ENCODE measurements at places on chromosomes 7 and 10.

DNA sequence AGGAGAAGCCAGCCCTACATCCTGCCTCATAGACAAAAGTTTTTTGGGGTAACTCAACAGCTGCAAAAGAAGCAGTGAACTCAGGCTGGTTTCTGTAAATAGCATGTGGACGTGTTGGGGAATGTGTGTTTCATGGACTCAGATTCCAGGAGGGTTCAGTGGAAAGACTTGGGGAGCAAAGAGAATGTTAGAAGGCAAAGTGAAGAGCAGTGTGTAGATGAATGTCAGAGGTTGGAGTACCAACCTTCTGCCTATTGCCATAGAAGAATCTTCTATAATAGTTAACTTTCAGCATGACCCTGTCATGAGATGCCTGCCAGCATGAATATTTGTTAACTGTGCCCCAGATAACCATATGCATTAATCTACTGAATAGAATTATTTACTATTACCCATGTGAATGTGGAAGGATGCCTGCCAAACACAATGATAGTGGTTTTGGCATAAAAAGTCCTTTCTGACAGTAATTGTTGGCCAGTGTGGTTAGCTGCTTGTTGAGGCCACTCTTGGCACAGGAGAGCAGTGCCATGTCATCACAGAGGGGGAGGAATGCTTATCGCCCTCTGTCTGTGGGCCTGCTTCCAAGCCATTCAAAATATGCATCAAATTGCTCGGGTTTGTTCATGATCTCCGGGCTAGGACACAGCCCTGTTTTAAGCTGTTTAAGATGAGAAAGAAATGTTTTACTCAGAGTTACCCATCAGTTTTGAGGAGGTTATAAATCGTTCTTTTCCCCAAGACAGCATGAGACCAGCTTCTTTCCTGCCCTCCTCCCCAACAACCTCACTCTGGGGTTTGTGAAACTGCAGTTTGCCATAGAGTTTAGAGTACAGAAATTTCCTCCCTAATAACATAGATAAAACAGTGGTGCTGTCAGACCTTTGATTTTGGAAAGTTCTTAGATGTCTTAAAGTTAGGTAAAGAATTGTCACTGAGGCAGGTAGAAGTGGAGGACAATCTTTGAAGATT is 165.3 kb downstream of the WNT2 start:
- DNase-seq, result no peak

DNA sequence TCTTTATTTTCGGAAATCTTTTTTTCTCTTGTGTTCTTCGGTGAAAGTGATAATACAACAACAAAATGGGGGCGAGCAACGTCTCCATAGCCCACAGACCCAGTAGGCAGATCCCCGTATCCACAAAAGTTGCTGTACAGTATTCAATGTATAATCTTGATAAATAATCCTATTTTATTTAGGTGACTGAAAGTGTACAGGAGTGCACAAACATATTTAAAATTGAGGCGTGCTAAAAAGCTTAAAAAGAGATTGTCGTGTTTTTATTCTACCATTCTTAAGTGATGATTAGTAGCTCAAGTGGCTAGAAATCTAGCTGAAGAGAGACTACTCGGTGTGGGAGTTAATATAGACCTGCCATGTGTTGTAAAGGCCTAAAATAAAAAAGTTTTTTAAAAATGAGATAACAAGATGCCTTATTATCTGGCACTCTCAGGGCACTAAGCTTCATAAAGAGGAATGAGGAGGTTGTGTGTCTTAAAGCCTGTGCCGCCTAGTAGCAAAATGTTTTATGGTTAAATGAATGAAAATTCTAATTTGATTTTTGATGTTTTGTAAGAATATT is 1.6 kb downstream of the CAPZA2 start:
- DNase-seq, result no peak

- DNase-seq, result no peak
Measured at GRCh38 chr7:128236924-128237586, 4.0 kb upstream of the LEP start.

DNA sequence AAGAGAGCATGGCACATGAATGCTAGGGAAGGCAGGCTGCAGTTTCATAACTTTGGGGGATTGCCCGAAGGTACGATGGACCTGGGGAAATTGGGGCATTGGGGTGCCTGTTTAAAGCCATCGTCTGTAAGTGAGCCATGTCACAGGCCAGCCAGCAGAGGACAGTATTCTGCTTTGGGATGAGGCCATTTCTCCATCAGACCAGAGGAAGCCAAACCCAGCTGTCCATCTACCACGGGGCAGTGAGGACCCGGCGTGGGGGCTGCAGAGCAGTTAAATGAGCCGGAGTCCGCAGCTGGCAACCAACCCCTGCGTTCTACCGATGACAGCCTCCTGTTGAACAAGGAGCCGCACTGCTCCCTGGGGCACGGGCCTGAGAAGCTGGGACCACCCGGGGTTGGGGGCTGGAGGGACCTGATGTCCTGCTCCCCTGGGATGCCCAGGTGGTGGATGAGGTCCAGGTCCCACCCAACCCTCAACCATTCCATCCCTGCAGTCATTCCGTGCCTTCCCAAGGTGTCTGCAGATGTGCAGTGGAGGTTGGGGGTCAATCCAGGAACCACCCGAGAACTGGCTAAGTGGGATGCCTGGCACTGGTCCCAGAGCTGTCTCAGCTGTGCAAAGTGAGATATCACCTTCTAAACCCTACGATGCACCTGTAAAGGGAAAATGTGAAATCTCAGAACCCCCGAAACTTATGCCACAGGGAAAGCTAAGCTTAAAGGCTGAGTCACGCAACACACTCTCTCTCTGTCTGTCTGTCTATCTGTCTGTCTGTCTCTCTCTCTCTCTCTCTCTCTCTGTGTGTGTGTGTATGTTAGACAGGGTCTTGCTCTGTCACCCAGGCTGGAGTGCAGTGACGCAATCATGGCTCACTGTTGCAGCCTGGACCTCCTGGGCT is 12.1 kb upstream of the RHBDD2 start:
- no peak for DNase-seq

DNA sequence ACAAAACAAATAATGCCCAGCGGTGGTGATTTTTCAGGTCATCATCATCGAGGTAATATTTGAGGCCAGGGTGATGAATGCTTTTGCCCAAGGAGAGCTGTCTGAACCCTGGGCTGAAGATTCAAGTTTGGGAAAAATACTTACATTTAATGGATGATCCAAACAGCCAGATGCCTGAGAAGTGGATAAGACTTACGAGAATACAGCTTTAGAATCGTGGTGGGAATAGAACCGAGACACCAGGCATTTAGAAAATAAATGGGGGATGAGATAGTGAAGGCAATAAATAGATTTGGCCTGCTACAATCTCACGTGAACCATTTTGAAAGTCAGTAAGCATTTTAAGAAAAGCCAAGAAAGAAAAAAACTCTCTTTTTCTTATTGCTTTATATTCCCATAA is 12.2 kb upstream of the PROSER2 start:
- no peak for DNase-seq

GRCh38 chr10:58712982-58713381 is 200.3 kb downstream of the BICC1 start:
- no peak for DNase-seq

DNA sequence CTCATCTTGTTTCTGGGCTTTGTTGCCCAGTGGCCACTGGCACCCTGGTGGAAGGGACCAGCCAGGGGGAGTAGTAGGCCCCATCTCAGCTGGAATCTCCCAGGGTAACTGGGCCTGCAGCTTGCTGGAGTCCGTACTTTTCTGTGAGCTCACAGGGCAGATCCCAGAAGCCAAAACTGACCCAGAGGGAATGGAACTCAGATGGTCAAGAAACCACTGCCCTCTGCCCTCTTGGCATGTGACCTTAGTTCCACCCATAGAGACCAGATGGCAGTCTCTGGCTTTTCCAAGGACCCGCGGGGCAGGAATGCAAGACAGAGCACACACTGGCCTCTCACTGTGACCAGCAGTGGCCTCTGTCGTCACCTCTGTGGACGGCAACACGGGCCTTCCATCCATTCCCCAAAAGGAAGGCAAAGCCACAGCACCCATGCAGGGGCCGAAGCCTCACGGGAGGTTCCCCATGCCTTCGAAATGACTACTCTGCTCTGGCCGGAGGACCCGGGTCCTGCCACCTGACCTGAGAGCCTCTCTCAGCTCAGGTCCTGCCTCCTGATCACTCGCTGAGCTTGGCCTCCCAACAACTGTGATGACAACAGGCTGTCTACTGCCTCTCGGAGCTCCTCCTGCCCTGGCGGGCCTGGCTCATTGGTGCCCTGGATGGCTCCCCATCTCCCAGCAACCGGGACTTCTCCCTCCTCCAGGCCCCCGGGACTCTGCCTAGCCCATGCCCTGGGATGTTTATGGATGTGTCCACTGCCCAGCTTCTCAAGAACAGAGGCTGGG is 29.9 kb downstream of the MYL10 start:
- no peak for DNase-seq

GRCh38 chr10:97538411-97538810 is 34.2 kb upstream of the ANKRD2 start:
- DNase-seq, result no peak

DNA sequence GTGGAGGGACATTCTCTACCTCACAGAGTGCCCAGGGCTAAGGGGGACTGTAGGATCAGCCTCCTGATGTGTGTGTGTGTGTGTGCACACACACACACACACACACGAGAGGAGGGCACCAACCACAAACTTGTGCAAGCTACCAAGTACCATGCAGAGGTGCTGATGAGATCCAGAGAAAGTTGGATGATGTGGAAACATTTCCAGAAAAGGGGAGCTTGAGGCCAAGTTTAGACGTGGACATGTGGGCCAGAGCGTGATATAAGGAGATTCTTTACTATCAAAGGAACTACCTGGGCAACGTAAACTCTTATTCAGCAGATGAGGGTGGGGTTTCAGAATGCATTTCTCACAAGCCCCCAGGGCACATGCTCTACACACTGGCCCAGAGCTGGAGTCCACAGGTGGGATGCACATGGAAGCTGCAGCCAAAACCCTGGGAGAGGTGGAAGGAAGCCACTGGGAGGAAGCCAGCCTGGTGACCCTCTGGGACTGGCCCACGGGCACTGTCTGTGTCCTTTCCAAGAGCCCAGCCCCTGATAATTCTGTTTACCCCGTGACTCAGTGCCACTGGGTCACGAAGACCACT is 53.5 kb downstream of the DLG5 start:
- DNase-seq, result no peak

DNA sequence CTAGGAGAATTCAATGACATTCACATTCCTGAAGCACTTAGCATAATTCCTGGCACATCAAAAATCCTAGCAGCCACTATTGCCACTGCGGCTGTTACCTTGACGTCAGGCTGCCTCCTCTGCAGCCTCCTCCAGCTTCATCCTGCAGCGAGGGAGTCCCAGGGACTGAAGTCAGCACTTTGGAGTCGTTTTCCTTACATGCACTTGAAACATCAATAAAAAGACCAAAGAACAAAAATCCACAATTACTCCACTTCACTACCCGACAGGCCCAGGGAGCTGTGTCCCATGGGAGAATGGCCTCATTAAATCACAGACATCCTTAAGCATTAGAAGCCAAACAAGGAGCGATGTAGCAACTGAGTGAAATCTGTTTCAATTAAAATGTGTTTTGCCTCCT is 48.6 kb upstream of the NANOS1 start:
- no peak for DNase-seq

GRCh38 chr7:150949971-150950491 is 28.1 kb downstream of the KCNH2 start:
- no peak for DNase-seq

DNA sequence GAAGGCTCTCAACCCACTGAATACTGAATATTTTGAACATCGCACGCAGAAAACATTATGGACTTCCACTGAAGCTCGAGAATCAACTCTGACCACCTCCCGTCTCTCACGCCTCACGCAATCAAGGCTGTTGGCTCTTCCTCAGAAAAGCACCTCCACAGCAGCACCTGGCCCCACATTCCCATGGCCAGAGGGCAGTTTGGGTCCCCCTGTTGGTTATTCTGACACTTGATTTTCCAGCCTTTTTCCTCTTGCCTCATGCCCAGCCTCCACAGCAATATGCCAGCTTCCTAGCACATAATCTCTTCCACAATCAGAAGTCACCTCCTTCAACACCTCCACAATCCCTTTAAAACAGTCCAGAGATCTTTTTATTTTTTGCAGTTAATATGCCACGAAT is 55.9 kb downstream of the SVOPL start:
- DNase-seq, result no peak

GRCh38 chr10:78578929-78579328 is 489.8 kb upstream of the ZMIZ1 start:
- DNase-seq, result no peak

GRCh38 chr7:47392241-47392759 is 189.6 kb downstream of the TNS3 start:
- DNase-seq, result no peak

- DNase-seq, result no peak
Measured at GRCh38 chr7:99465421-99465768, 572 bp downstream of the ATP5MF start.

DNA sequence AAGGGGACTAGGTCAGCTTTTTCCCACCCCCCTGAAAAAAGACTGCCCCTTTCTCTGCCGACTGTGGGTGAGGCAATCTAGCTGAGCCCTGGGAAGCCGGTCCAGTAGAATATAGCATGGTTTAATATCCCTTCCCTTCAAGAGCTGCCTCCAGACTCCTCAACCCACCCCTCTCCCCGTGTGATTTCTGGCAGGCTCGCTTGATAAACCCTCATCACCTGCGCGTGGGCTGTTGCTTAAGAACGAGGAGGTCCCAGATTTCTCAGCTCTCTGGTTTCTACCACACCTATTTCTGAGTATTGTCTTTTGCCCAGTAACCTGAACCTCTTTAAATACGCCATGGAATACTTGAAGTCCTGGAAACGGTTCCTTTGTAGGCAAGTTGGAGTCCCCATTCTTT is 2.0 kb upstream of the LRRC4 start:
- DNase-seq, result no peak

- no peak for DNase-seq
Measured at GRCh38 chr7:13288516-13288915, 601.1 kb downstream of the ARL4A start.

- no peak for DNase-seq
Measured at GRCh38 chr7:26468625-26469024, 177.0 kb downstream of the SNX10 start.

DNA sequence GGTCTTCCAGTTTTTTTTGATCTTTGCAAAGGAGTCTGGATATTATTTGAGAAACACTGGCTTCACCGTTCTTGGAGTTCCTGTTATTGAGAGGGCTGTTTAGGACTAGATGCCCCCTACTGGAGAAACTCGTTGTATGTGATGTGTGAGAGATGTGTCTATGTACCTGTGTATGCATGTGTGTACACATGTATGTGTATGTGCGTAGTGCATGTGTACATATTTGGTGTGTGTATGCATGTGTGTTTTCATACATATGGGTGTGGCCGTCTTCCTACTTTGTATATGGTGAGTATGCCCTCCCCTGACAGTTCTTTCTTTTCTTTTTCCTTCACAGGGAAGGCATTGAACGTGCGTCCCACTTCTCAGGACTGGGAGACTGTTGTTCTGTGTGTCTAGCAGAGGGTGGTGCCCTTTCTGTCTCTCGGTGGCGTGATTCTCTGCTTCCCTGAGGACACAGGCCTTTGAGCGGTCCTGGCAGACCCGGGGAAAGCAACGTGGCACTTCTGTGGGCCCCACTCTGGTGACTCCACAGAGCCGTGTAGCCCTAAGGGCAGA is 3.0 kb upstream of the CALHM3 start:
- peak; percentile 41 for DNase-seq

DNA sequence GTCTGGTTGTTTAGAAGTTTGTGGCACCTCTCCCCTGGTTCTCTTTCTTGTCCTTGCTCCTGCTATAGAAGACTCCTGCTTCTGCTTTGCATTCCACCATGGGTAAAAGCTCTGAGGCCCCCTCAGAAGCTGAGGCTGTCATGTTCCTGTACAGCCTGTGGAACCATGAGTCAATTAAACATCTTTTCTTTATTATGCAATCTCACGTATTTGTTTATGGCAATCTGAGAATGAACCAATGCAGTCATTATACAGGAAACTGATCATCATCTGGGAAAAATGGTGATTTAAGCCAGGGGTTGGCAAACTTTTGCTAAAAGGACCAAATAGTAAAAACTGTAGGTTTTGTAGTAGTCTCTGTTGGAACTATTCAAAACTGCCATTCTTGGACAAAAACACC is 175.4 kb downstream of the CSTF2T start:
- no peak for DNase-seq
